ENCODE measurements at places on chromosomes 16 and 17.
A peak's percentile ranks its signal among the peaks of the same experiment; 100 is the strongest.

- peak; percentile 6 for DNase-seq
Observed at GRCh38 chr17:71496552-71496951, 624.3 kb upstream of the SOX9 start.

GRCh38 chr16:5642011-5642410 lies 544.4 kb upstream of the EEF2KMT start:
- no peak for DNase-seq

DNA sequence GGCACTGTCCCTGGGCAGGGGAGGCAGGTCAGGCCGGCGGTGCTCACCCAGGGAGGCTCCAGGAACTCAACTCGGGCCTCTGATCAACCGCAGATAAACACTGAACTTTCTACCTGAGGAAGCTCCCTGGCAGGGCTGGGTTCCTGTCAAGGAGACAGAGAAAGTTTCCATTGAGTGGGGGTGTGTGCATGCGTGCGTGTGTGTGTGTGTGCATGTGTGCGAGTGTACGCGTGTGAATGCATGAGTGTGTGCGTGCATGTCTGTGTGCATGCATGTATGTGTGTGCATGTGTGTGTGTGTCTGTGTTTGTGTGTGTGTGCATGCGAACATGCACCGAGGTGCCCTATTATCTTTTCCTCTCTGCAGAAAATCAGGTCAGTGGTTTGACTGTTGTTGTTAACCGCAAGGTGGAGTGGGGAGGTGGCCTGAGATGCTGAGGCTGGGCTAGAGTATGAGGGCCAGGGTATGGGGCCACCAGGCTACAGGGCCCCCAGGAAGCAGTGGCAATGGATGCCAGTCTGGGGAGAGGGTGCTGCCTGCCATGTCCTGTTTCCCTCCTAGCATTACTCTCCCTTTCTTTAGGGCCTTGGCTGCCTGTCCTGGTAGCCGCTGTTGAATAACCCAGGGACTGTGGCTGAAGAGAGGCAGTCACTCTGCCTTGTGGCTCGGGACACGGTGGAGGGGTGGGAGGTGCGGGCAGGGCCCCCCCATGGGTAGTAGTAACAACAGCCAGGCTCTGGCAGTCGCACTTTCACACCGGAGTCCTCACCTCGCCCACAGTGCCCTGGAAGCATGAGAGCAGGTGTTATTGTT lies 24.0 kb downstream of the CCR7 start:
- DNase-seq: no peak

GRCh38 chr16:88999457-89000206 lies 22.6 kb upstream of the CBFA2T3 start:
- no peak for DNase-seq

GRCh38 chr16:29686740-29687332 lies 7.9 kb downstream of the QPRT start:
- no peak for DNase-seq

- DNase-seq: no peak
Observed at GRCh38 chr17:57406981-57407286, 150.6 kb downstream of the MSI2 start.

DNA sequence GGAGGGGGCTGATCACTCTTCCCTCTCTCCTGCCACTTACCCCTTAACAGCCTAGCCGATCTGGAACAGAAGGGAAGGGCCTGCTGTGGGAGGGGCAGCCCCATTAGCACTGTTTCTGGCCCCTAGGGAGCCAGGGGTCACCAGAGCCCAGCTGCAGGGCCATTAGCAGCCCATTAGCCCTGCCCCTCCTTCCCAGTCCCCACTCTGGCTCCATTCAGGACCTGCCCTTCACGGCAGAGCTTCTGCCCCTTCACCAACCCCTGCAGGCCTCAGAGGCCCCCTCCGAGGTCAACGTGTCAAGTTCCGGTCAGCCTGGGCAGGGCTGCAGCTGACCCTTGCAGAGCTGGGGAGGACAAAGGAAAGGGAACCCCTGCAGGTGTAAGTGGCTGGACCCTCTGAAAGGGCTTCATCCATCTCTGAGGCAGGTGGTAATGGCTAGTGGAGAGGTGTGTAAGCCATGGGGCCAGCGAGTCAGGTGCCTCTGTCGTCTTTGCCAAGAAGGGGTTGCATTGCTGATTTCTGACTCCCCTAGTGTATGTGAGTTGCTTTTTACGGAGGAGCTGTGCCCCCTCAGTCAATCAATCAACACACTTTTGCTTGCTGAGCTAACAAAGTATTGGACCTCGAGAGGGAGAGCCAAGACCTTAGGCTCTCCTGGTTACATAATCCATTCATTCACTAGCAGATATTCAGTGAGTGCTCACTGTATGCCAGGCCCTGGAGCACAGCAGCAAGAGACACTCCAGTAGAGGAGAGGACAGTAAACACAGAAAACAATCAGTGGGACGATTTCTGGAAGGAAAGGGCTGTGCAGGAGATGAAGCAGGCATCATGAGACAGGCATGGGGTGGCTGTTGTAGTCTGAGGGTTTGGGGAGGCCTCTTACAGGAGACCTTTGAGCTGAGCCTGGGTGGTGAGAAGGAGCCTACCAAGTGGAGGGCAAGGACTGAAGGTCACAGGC lies 18.2 kb upstream of the KCNJ12 start:
- DNase-seq: peak; percentile 58

DNA sequence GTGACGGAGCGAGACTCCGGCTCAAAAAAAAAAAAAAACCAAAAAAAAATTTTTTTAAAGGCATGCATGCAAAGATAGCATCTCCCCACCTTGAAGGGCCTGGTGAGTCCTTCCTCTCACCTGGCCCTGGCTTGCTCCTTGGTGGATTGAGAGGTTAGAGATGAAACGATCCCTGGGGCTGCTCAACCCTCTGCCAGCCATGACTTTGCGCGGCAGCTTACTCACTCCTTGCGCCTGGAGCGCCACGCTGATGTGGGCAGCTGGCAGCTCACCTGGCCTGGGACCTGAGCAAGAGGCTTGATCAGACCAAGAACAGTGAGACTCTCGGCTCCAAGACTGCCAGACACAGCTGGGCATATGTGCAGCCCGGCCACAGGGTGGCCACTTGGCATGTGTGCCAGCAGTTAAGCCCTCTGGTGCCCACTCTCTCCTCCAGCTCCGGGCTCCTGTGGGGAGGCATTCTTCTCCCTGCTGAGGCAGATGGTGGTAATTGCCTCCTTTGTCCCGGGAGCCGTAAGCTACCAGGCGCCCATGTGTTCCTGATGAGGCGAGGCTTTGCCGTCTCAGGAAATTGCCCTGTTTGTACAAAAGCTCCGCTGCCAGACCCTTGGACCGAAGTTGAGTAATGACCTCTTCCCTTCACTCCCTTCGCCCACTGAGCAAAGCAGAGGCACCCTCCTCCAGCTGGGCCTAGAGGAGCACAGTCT lies 5.1 kb upstream of the EVPL start:
- peak; percentile 93 for DNase-seq

GRCh38 chr17:71942626-71943025 lies 178.2 kb upstream of the SOX9 start:
- DNase-seq: no peak

- no peak for DNase-seq
Observed at GRCh38 chr16:23871924-23872323, 36.1 kb downstream of the PRKCB start.

GRCh38 chr17:43212641-43213490 lies 1.2 kb downstream of the TMEM106A start:
- peak; percentile 77 for DNase-seq

GRCh38 chr16:75495076-75495674 lies at the start of gene CHST6:
CHST6 (minus strand) TSS chr16:75495441; CDS start chr16:75479828, 15,613 bp downstream.
- no peak for DNase-seq

- no peak for DNase-seq
Observed at GRCh38 chr17:48241131-48241591, 133.6 kb downstream of the SNX11 start.

DNA sequence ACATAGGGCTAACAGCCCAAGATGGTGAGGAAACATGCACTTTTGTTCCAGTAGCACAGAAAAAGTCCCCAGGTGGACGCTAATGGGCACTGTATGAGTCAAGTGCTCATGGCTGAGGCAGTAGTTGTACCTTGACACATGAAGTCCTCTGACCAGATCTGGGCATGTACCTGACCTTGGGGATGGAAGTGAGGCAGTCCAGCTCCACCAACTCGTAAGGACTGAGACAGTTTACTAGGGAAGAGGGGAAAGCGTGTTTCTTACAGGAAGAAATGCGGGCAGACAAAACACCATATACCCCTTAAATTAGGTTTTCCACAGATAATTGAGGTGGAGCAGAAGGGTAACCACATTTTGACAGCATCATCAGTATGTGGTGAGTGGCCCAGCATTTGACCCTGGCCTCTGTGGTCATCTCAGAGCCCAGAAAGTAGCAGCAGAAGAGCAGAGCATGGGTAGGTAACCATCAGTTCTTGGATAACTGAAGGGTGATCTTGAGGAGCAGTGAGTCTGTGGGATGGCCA lies 32.4 kb upstream of the METTL9 start:
- DNase-seq: peak; percentile 60

GRCh38 chr17:31680126-31680525 lies 178.9 kb downstream of the COPRS start:
- no peak for DNase-seq

DNA sequence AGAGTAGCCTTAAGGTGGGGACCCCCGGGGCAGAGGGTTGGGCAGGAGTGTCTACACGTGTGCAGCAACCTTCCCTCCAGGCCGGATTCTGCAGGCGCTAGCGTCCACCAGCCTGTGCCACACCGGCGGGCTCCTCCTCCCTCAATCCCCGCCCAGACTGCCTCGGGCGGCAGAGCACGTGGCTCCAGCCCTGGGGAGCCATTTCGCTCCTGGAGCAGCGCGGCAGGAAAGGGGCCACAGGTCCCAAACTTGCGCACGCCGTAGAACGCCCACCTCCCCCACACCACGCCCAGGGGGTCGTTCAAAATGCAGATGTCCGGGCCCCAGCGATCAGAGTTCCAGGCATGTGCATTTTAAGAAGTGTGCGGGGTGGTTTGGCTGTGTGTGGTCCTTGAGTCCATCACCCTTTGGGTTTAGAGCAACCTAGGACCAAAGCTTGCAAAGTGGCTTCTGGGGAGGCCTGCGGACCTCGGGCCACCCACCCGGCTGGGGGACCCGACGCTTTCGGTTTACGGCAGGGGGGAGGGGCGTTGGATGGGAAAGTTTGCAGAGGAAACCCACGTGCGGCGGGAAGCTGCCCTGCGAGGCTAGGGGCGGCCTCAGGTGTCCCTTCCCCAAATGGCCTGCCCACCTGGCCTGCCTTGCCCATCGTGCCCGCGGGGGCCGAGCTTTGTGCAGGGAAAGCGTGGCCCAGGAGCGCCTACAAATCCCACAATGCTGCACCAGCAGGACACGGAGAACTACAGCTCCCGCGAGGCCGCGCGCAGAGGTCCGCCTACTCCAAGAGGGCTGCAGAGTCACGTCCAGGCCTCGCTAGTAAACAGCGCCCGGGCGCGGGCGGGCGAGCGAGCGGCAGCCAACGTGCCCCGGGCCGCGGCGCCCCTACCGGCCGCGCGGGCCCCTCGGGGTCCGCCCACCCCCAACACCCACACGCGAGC lies 1.4 kb downstream of the TFAP4 start:
- peak; percentile 96 for DNase-seq

DNA sequence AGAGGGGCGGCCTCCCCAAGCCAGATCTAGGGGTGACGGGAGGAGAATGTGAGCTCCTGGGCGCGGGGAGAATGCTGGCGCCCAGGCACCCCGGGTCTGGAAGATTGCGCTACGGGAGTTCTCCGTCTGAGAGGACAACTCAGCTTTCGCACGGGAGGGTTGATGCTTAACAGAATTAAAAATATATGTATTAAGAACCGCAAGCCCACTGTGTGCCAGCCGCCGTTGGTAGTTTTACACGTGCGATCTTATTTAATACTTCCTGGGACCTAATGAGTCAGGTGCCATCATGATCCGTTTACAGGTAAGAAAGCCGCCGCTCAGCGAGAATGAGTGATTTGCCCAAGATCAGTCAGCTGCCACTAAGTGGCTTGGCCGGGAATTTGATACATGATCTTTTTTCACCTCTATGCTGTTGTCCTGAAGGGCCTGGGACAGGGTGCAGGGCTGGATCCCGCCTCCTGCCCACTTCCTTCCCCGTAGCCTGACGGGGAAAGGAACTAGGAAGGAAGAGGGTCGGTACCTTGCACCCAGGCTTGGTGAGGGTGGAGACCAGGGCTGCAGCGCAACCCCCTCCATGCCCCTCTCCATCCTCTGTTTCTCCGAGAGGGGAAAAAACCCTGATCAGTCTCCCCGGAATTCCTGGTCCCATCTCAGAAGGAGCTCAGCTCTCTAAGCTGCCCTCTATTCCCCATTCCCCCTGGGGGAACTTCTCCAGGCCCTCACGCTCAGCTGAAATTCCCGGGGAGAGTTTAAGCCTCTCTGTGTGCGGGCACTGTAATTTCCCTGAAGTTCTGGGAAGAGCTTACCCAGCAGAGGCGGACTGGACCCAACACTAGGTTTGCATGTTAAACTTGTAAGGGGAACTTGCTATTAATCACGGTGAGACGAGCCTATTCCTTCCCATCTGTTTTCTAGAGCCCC lies 983 bp downstream of the VAT1L start:
- no peak for DNase-seq

DNA sequence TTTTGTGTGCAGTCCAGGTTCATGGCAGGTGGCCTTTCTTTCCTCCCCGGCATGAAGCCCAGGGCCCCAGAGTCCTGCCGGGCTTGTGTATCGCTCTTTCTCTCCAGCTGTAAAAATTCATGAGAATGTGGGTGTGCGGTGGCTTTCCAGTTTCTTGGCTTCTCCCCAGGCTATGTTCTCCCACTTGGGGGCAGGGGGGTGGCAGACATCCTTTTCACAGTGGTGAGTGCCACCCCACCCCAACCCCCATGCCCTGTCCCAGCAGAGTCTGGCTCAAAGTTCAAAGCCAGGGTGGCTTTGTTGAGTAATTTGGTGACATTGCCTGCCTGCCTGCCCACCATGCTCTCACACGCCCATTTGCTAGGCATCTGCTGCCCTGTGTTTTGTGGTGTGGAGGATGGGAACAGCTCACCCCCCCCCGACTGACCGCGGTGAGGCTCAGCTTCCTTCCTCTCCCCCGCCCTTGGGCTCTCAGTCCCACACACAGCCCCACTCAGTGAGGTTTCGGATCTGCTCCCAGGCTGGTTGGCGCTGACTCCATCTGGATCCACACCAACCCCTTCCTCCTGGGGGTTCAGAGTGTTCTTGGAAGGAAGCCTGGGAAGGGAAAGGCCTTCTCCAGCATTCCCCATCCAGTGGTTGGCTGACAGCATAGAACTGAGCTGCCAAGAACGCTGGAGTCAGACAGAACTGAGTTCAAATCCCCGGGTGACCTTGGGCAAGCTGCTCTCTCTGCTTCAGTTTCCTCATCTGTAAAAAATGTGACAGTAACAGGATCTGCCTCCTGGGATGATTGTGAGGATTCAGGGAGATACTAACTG lies 36.0 kb downstream of the CHD9 start:
- DNase-seq: peak; percentile 71

GRCh38 chr16:1182316-1182671 lies 29.4 kb downstream of the CACNA1H start:
- no peak for DNase-seq

- DNase-seq: no peak
Observed at GRCh38 chr17:30476726-30477082, 504 bp upstream of the GOSR1 start.

GRCh38 chr17:82799591-82799990 lies 40.2 kb downstream of the ZNF750 start:
- DNase-seq: no peak

- no peak for DNase-seq
Observed at GRCh38 chr16:80557037-80557436, 16.2 kb downstream of the DYNLRB2 start.

GRCh38 chr16:82384017-82384416 lies 214.0 kb upstream of the MPHOSPH6 start:
- no peak for DNase-seq

- no peak for DNase-seq
Observed at GRCh38 chr16:77785373-77785764, 3.0 kb upstream of the VAT1L start.
